ENCODE measurements at places on chromosomes 5 and 9. TPM values are rescaled to one million over a fixed set of nuclear protein-coding genes. Genes with fewer than 3 reads are reported as not detected.

RNF224 gene
- 0.20 TPM for total RNA-seq

LURAP1L gene
- total RNA-seq, result not detected

RPL12 gene
- 1,710 TPM for total RNA-seq

DNA sequence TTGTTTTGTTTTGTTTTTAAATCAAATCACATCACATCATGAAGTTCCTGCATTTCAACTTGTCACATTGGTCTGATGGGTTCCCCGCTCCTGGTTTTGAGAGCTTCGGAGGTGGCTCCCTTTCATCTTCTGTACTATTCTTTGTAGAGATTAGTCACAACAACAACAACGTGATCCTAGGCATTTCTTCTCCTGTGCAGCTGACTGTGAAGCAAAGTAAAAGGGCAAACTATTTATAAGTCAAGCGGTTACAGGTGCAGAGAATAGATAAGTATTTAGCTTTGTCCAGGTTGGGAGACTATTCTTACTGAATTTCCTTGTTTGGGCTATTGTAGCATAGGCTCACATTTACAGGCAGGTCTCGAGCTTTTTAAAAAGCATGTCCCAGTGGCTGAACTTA, 197.7 kb upstream of the CDKN2B start:
- no peak for DNase-seq

DNA sequence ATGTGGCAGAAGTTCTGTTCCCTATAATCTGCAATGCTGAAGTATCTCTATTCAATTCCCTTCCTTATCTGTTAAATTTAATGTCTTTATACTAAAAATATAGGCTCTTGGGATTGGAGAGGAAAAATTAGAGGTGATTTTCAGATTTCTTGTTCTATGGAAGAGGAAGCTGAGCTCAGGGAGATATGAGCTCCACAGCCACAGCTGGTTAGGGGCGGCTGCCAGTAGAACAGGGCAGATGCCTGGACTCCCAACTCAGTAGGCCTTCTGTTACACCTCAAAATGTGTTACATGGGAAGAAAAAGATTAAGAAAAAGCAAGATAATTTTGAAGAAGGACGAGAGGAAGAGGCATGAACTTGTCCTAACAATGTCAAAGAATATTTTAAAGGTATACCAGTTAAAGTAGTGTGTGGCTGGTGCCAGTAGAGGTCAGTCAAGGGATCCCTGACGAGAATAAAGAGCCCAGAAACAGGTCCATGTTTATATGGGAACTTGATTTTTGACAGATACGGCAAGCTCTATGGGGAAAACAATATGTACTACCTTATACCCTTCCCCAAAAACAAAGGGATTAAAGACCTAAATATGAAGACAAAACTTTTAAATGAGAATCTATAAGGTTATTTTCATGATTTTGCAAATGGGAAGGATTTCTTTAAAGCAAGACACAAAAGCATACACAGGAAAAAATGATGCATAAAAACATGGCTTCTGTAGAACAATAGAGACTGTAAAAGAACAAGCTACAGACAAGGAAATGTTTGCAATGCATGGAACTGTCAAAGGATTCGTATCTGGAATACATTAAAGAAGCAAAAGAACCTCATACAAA, 28.7 kb downstream of the DNAJC21 start:
- no peak for DNase-seq

- DNase-seq, result no peak
These were observed 31.2 kb downstream of the AMBP start for GRCh38 chr9:114046875-114047274.

DNA sequence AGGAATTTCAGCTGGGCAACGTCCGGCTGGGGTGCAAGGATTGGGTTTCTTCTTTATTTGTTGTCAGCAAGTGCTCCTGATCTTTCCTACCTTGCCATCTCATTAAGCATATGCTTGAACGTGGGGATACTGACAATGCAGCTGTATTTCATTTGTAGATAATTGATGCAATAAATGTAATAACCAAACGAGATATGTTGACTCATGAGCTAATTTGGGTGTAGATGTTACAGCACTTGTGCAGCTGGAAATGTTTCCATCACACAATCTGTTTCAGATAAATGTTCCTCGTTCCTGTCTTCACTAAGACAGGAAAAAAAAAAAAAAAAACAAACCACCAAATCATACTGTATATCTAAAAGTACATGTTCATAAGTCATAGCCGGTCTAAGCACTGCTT, 123.8 kb downstream of the DMRT2 start:
- DNase-seq, result no peak

- DNase-seq, result no peak
These were observed 497.1 kb downstream of the ARHGEF28 start for GRCh38 chr5:74122979-74123590.
